ENCODE measurements at places on chromosomes 5 and 9. TPM values are rescaled to one million over a fixed set of nuclear protein-coding genes. Genes with fewer than 3 reads are reported as not detected.

DNA sequence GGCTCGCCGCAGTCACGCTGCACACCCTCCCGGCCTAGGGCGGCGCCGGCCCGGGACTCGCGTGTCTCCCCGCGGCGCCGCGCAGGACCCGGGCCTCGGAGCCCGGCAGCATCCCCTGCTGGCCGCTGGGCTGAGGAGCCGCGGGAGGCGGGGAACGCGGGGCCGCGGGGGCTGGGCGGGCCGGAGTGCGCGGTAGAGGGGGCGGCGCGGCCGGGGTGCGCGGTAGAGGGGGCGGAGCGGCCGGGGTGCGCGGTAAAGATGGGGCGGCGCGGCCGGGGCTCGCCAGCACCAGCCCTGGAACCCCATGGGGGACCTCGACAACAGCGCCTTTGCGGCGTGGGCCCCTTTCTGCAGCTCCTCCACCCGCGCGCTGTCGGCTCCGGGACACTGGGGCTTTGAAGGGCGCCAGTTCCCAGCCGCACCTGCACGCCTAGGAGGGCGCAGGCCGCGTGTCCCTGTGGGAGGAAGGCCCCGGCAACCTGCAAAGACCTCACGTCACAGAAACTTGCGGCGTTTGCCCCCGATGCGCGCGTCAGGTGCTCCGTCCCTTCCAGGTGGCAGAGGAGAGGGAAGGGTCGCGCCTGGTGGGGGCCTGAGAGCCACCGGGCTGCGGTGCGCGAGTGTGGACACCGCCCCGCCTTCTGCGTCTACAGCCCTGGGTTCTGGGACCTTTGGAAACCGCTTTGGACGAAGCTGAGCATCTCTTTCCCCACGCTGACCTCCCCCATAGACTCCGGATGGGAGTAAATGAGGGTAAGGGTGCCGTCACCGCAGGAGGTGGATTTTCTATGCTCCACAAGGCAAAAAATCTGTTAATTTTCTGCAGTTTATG is 49.6 kb downstream of the NSUN2 start:
- no peak overlapping the region for H3K27ac ChIP-seq
- no peak for DNase-seq
- peaks cover 13% of the 10 kb centered on the region for H3K27me3 ChIP-seq
- peak overlapping the region; percentile 20 for H3K4me3 ChIP-seq

- H3K4me1 ChIP-seq, result no peaks in the 10 kb centered on the region
- no peaks in the 10 kb centered on the region for H3K36me3 ChIP-seq
- no peak for DNase-seq
Observed at GRCh38 chr9:100720922-100721321, 143.0 kb downstream of the CAVIN4 start.

- no peak for DNase-seq
- H3K4me1 ChIP-seq, result no peaks in the 10 kb centered on the region
- H3K27me3 ChIP-seq, result no peaks in the 10 kb centered on the region
- no peaks in the 10 kb centered on the region for H3K36me3 ChIP-seq
- H3K4me3 ChIP-seq, result no peak overlapping the region
Observed at GRCh38 chr9:38073882-38074281, 4.9 kb upstream of the SHB start.

DMRTA1 gene
- 1.6 TPM for total RNA-seq

NUTM2F gene
- total RNA-seq, result not detected

- H3K27ac ChIP-seq, result no peak overlapping the region
- no peaks in the 10 kb centered on the region for H3K4me1 ChIP-seq
- H3K27me3 ChIP-seq, result no peaks in the 10 kb centered on the region
- no peak overlapping the region for H3K4me3 ChIP-seq
Observed at GRCh38 chr9:21762064-21762463, 40.4 kb upstream of the MTAP start.

DNA sequence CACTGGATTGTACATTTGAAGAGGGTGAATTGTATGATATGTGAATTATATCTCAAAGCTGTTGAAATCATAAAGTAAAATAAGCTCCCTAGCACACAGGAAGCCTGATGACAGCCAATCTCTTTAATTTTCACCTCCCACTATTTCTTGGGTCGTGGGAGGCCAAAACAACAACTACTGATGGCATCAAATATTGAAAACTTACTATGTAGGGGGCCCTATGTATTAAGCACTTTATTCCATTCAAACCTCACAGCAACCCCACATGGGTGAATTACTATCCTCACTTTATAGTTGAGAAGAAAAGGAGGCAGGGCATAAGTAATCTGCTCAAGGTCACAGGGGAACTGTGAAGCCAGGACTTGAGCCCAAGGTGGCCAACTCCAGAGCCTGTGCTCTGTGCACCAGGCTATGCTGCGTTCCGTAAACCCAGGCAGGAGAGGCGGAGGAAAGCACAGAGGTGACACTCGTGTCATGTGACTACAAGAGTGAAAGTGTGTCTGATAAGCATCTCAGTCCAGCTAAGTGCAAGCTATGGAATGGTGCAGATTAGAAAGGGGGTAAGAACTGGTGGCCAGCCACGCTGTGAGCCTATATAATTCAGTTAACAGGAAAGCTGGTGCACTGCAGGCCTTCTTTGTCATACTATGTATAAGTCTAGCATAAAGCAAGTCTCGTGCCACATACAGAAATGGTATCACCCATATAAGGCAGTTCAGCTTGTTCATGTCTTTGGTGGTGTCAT is 221.0 kb downstream of the DCP2 start:
- H3K36me3 ChIP-seq, result no peaks in the 10 kb centered on the region
- no peak overlapping the region for H3K27ac ChIP-seq
- H3K27me3 ChIP-seq, result no peaks in the 10 kb centered on the region
- H3K4me3 ChIP-seq, result no peak overlapping the region
- no peak for DNase-seq

GRCh38 chr5:59745415-59745863 is 148.1 kb downstream of the PDE4D start:
- H3K27me3 ChIP-seq, result no peaks in the 10 kb centered on the region
- no peaks in the 10 kb centered on the region for H3K36me3 ChIP-seq
- peak; percentile 27 for DNase-seq
- H3K4me3 ChIP-seq, result no peak overlapping the region
- H3K27ac ChIP-seq, result no peak overlapping the region

GRCh38 chr9:12697719-12698118 is 4.5 kb downstream of the TYRP1 start:
- H3K4me3 ChIP-seq, result no peak overlapping the region
- H3K36me3 ChIP-seq, result no peaks in the 10 kb centered on the region
- H3K27ac ChIP-seq, result no peak overlapping the region
- no peaks in the 10 kb centered on the region for H3K4me1 ChIP-seq
- no peak for DNase-seq
- H3K27me3 ChIP-seq, result no peaks in the 10 kb centered on the region

LRRC19 gene
- 48.9 TPM for total RNA-seq

GRCh38 chr5:57085306-57086081 is 88.4 kb upstream of the GPBP1 start:
- H3K36me3 ChIP-seq, result no peaks in the 10 kb centered on the region
- H3K27ac ChIP-seq, result no peak overlapping the region
- H3K27me3 ChIP-seq, result no peaks in the 10 kb centered on the region
- H3K4me1 ChIP-seq, result no peaks in the 10 kb centered on the region
- no peak for DNase-seq

GRCh38 chr9:128828719-128829452 is 708 bp downstream of the SPOUT1 start:
- peaks cover 6% of the 10 kb centered on the region for H3K4me1 ChIP-seq
- no peak for DNase-seq
- peaks cover 4% of the 10 kb centered on the region for H3K36me3 ChIP-seq
- H3K27ac ChIP-seq, result peak overlapping the region; percentile 50

DNA sequence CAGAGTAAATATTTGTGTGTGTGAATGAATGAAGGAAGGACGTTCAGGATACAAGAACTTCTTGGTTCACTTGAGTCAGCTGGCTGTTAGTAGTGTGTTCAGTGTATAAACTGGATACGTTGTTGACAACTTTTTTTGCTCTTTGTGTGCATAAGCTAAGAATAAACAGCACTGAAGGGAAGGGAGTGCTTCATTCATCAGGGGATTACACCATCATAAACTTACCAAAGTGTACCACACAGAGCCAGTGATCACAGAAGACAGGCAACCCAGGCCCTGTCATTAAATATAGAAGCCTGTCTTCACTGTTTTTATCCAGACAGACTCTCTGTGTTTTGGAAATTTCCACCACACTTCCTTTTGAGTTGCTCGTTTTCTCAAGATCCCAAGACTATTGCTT is 55.5 kb upstream of the MEF2C start:
- H3K27me3 ChIP-seq, result no peaks in the 10 kb centered on the region
- no peak for DNase-seq
- H3K36me3 ChIP-seq, result no peaks in the 10 kb centered on the region

FAM78A gene
- 2.0 TPM for total RNA-seq

PCDHGA5 gene
- total RNA-seq, result 0.52 TPM

- no peak overlapping the region for H3K4me3 ChIP-seq
- no peak overlapping the region for H3K27ac ChIP-seq
- no peaks in the 10 kb centered on the region for H3K4me1 ChIP-seq
- no peaks in the 10 kb centered on the region for H3K36me3 ChIP-seq
- no peak for DNase-seq
- H3K27me3 ChIP-seq, result no peaks in the 10 kb centered on the region
Observed at GRCh38 chr5:60295423-60295822, 401.9 kb upstream of the PDE4D start.

GRCh38 chr5:176185133-176185733 is 53.0 kb upstream of the SIMC1 start:
- H3K27me3 ChIP-seq, result no peaks in the 10 kb centered on the region
- no peaks in the 10 kb centered on the region for H3K36me3 ChIP-seq
- no peak overlapping the region for H3K4me3 ChIP-seq
- DNase-seq, result no peak
- no peaks in the 10 kb centered on the region for H3K4me1 ChIP-seq

KLF4 gene
- total RNA-seq, result 209 TPM

DNA sequence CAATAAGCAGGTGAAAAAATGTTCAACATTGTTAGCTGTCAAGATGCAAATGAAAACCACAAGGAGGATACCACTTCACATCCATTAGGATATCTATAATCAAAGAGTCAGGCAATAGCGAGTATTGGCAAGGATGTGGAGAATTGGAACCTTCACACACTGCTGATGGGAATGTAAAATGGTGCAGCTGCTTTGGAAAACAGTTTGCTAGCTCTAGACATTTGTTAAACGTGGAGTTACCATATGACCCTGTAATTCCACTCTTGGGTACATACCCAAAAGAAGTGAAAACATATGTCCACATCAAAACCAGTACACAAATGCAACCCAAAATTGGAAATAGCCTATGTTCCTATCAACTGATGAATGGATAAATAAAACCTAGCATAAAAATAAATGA is 37.4 kb downstream of the SCAMP1 start:
- H3K36me3 ChIP-seq, result no peaks in the 10 kb centered on the region
- H3K27me3 ChIP-seq, result no peaks in the 10 kb centered on the region
- no peaks in the 10 kb centered on the region for H3K4me1 ChIP-seq
- H3K4me3 ChIP-seq, result no peak overlapping the region
- DNase-seq, result no peak

GALNT12 gene
- total RNA-seq, result 145 TPM

DNA sequence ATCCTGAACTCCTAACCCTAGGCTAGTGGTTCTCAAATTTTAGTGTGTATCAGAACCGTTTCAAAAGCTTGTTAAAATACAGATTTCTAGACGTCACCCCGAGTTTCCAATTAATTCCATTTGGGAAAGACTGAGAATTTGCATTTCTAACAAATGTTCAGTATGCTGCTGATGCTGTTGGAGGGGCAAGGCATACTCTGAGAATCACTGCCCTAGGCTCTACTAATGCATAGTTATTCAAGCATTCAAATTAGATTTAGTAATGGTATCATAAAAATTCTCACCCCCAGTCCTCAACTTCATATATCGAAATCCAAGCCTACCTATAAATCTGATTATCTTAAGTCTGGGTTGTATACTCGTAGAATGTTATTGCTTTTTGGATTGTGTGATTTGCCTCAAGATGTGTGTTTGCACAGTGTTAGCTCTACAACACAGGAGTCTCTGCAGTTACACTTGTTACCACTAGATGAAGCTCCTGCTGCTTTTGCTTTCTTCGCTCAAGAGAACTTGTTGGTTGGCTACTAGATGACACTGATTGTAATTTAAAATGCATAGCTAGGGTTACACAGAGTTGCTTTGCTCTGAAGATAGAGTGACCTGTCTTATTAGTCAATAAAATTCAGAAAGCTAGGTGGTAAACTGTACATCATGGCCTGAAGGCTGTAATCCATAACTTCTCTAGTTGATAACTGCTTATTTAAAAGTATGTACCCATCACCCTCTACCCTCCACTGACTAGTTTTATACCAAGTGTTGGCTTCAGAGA is 7.5 kb upstream of the ERAP2 start:
- DNase-seq, result no peak
- H3K4me1 ChIP-seq, result no peaks in the 10 kb centered on the region
- H3K4me3 ChIP-seq, result no peak overlapping the region

TLE4 gene
- 8.0 TPM for total RNA-seq

- H3K4me1 ChIP-seq, result no peaks in the 10 kb centered on the region
- H3K27ac ChIP-seq, result no peak overlapping the region
- no peak for DNase-seq
- H3K27me3 ChIP-seq, result no peaks in the 10 kb centered on the region
Observed at GRCh38 chr5:106601620-106602019, 1069.1 kb downstream of the EFNA5 start.

GRCh38 chr9:78319197-78320029 is 22.5 kb downstream of the PSAT1 start:
- H3K36me3 ChIP-seq, result no peaks in the 10 kb centered on the region
- H3K27ac ChIP-seq, result no peak overlapping the region
- DNase-seq, result no peak

- peaks cover 5% of the 10 kb centered on the region for H3K36me3 ChIP-seq
- peak overlapping the region; percentile 92 for H3K27ac ChIP-seq
- H3K4me1 ChIP-seq, result peaks cover 11% of the 10 kb centered on the region
- DNase-seq, result peak; percentile 32
Observed at GRCh38 chr5:179731791-179732411, 721 bp upstream of the MAML1 start.

CDKN2B gene
- total RNA-seq, result 76.6 TPM

DNA sequence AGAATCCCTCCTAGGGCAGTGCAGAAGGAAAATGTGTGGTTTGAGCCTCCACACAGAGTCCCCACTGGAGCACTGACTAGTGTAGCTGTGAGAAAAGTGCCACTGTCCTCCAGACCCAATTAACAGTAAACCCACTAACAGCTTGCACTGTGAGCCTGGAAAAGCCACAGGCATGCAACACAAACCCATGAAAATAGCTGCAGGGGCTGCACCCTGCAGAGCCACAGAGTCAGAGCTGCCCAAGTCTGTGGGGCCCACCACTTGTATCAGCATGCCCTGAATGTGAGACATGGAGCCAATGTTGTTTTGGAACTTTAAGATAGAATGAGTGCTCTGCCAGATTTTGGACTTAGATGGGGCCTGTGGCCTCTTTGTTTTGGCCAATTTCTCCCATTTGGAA is 119.8 kb upstream of the CDH9 start:
- no peak for DNase-seq
- H3K4me1 ChIP-seq, result no peaks in the 10 kb centered on the region
- no peaks in the 10 kb centered on the region for H3K27me3 ChIP-seq
- H3K36me3 ChIP-seq, result no peaks in the 10 kb centered on the region

GRCh38 chr5:61563401-61563800 is 231.3 kb downstream of the ZSWIM6 start:
- DNase-seq, result peak; percentile 47
- H3K36me3 ChIP-seq, result no peaks in the 10 kb centered on the region
- H3K27ac ChIP-seq, result no peak overlapping the region
- H3K27me3 ChIP-seq, result no peaks in the 10 kb centered on the region
- H3K4me3 ChIP-seq, result no peak overlapping the region
- no peaks in the 10 kb centered on the region for H3K4me1 ChIP-seq
